GM12878 (cell line): ENCODE measurements at places on chromosomes 6 and 20.

DNA sequence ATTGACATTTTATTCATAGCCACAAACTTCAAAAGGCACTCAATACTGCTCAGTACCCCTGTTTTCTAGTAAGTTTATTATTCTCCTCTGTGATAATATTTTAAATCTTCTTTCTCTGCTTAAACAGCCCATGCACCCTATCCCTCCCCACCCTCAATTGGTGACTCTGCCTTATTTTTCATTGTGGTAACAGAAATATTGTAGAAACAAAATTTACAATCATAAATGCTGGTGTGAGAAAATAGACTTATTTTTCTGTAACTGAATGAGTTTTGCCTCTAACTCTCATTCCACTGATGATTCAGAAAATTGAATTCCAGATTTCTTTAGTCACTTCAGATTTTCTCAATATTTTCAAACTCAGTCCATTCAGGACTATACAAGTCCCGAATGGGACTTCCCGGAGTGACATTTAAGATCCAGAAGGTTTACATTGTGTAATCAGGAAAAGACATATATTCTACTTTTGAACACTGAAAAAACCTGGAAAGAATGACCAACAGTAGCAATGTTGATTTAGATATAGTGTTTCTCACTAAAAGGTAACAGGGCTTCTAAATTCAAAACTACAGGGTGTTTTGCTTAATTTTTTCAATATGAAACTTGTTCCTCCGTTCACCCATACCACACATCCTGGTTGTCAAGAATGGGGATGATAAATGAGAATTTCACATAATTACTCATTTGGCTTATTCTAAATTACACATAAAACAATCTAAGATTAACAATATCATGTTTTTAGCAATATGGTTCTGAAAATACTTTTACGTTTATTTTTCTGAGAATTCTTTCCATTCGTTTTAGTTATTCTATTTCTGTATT, 34.8 kb upstream of the UST start:
- H3K27me3 ChIP-seq, result no peaks in the 10 kb centered on the region; the same call in 1 of the 2 replicates
- H3K4me3 ChIP-seq, result no peak overlapping the region
- no peaks in the 10 kb centered on the region for H3K36me3 ChIP-seq
- H3K27ac ChIP-seq, result no peak overlapping the region

DNA sequence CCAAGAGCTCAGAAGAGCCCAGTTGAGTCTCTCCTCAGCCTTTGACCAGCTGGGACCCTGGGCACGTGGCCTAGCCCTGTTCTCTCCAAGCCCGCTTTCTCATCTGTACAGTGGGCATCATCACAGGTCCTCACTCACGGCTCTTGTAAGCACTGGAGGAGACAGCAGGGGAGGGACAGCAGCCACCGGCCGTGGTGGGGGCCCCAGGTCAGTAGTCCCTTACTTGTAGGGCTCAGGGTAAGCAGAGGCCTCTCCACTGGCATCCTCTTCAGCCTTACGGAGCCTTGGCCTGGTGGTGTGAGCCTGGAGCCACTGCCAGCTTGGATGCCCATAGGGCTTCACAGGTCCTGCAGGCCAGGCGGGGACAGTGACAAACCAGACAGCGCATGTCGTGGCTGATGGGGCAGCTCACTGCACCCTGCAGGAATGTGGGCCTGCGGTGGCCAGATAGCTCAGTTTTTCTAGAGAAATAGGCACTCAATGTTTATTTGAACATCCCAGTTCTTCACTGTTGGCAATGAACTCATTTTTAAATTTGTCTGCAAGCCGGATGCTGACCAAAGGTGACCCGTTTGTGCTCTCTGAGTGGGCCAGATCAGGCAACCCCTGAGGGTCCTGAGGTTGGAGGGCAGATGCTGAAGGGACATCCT, 65.1 kb downstream of the ADNP start:
- no peak for DNase-seq
- H3K36me3 ChIP-seq, result no peaks in the 10 kb centered on the region; the same call in 1 of the 2 replicates
- H3K4me1 ChIP-seq, result no peaks in the 10 kb centered on the region
- H3K27ac ChIP-seq, result no peak overlapping the region

DNA sequence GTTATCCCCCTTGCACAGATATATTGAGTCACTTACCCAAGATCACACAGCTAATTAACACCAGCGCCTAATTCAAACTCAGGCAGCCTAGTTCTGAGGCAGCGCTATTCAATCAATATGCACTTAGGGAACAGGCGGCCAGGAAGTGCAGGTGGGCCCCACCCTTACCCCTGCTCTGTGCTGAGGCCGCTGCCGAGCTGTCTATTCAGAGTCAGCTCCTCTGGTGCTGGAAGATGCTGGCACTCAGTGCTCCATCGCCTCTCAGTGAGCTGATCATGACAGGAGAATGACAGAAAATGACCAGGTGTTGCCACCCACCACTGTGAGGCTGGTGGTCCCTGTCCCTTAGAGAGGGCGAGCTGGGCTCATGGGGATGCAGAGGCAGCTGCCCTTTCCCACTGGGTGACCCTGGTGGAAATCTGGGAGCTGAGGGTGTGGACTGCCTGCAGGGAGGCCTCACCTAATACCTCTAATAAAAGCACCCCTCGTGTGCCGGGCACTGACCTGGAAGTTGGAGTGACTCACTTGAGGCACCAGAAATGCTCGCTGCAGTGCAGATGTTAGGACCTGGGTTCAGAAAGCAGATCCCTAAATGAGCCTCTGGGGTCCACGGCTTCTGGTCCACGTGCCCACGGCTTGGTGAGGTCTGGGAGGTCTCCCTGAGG, 42.5 kb upstream of the CD93 start:
- H3K36me3 ChIP-seq, result no peaks in the 10 kb centered on the region
- no peak for DNase-seq
- peaks cover 14% of the 10 kb centered on the region for H3K4me1 ChIP-seq
- no peaks in the 10 kb centered on the region for H3K27me3 ChIP-seq

DNA sequence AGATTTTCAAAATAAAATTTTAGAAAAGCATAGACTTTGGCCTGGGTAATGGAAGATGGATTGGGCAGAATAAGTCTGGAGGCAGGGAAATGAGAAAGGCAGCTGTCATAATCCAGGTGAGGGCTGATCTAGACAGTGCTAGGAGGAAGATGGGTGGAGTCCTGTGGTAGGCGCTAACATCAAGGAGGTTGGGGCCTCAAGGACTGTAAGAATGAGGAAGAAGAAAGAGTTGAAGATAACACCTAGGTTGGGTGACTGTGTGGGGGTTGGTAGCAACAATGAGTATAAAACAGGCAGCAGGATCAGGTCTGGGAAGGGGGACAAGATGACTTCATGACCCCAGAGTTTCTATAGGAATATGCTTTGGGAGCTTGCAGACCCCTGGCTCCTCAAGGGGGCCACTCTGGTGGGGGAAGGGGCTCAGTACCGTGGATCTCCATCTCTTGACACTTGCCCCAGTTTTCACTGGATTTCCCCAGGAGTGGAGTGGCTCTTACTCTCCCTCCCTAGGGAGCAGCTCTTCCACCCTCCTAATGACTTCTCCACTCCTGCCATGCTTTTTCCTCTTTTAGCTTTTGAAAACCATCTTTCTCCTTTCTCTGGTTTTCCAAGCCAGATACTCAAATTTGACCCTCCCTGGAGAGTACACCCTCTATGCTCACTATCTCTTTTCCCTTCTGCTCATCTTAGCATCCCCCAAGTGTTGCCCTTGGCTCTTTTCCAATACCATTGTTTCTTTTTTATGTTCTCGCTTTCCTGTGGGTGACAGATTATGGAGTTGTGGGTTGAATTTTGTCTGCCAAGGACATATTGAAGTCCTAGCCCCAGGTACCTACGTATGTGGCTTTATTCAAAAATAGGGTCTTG, 14.8 kb downstream of the TRIM31 start:
- no peaks in the 10 kb centered on the region for H3K36me3 ChIP-seq
- H3K27me3 ChIP-seq, result peaks cover 28% of the 10 kb centered on the region
- H3K4me3 ChIP-seq, result no peak overlapping the region
- no peak for DNase-seq

DNA sequence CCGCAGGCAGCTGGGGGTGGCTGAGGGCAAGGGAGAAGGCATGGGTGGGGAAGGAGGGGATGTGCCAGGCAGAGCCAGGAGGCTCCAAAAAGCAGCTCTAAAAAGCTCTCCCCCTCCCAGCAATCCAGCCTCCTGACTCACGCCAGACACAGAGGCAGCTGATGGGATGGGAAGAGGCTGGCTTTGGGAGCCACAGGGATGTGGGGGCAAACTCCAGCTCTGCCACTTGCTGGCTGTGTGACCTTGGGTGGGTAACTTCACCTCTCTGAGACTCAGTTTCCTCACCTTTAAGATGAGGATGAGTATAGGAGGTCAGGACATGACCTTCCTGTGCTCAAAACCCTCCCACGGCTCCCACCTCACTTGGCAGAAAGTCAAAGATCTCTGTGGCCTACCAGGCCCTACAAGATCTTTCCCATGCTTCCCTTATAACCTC, 148.9 kb downstream of the CEBPB start:
- no peaks in the 10 kb centered on the region for H3K36me3 ChIP-seq
- peaks cover 61% of the 10 kb centered on the region for H3K4me1 ChIP-seq
- H3K4me3 ChIP-seq, result peak overlapping the region; percentile 19; the same call in 1 of the 2 replicates
- no peak for DNase-seq
- no peaks in the 10 kb centered on the region for H3K27me3 ChIP-seq
- peak overlapping the region; percentile 93 for H3K27ac ChIP-seq

DNA sequence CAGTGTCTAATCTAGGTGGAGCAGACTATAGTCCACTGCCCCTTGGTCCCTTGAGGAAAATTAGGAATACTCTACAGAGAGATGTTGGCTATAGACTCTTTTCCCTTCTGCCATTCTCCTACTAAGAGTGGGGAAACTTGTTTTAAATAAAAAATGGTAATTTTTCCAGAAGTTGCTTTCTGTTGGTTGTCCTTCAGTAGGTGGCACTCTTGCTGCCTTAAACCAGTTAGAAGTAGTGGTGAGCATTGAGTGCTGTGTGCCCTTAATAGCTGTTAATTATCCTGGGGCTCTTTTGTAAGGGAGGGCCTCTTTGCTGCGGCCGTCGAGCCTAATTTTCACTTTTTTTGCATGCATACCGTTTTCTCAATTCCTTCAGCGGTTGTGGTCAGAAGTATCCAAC, 2.8 kb downstream of the CMTR1 start:
- peaks cover 20% of the 10 kb centered on the region; the same call in 1 of the 2 replicates for H3K36me3 ChIP-seq
- peaks cover 5% of the 10 kb centered on the region for H3K4me1 ChIP-seq
- DNase-seq, result no peak
- H3K27ac ChIP-seq, result no peak overlapping the region
- no peaks in the 10 kb centered on the region for H3K27me3 ChIP-seq

DNA sequence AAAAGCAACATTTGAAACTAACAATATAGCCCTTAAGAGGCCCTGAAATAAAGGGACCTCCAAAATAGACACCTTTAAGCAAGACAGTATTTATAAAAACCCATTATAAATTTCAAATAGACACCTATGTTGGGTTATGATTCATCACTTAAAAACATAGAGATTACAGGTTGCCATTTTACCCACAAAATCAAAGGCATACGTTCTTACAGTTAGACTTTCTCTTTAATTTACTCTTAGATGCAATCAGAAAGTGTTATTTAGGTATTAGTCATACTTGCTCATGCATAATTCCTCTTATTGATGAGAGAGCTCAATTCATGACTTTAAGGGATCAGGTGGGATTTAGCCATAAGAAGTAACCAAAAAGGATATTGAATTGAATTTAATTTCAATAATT, 51.5 kb upstream of the TMEM200A start:
- no peak overlapping the region for H3K4me3 ChIP-seq
- no peaks in the 10 kb centered on the region for H3K27me3 ChIP-seq
- no peaks in the 10 kb centered on the region for H3K36me3 ChIP-seq
- no peak for DNase-seq
- H3K27ac ChIP-seq, result no peak overlapping the region

DNA sequence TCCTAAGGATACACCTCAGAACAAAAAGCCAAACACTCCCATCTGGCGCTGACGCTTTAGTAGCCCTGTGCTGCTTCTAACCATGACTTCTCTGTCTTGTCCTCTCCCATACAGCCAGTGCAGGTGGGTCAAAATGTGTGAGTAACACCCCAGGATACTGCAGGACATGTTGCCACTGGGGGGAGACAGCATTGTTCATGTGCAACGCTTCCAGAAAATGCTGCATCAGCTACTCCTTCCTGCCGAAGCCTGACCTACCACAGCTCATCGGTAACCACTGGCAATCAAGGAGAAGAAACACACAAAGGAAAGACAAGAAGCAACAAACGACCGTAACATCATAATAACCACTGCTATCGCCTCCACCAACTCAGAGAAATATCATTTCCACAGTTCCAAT, 1.4 kb downstream of the DEFB132 start:
- no peak overlapping the region for H3K4me3 ChIP-seq
- no peaks in the 10 kb centered on the region for H3K4me1 ChIP-seq
- no peak for DNase-seq
- H3K27me3 ChIP-seq, result no peaks in the 10 kb centered on the region; the same call in 1 of the 2 replicates
- no peak overlapping the region for H3K27ac ChIP-seq
